Activated effector memory CD4-positive, alpha-beta T cell treated with anti-CD3 and anti-CD28 coated beads, Interleukin-2, amount 50 U/mL, for 16 hours (primary cell): ENCODE measurements at places on chromosomes 16 and 17.

DNA sequence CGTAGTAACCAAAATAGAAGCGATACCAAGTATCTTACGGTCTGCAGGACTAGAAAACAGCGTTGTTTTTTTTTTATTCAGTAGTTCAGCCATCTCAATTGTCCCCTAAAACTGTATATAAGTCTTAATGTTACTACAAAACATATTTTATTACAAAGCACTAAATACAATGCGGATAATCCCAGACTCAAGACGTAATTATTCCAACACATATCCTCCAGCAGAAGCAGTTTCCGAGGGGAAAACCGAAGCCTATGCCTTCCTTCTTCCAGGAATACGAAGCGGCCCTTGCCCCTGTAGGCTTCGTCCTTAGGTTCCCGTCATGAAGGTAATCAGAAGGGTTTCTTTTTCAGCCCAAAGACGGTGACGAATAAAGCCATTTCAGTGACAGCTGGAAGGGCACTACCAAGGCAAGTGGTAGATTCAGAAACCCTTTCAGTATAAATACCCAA is 2.3 kb downstream of the TMEM107 start:
- DNase-seq: no peak

- no peak for DNase-seq
Observed at GRCh38 chr16:80142281-80142680, 398.5 kb upstream of the DYNLRB2 start.

GRCh38 chr17:63124536-63124935 is 158.5 kb downstream of the TANC2 start:
- no peak for DNase-seq

DNA sequence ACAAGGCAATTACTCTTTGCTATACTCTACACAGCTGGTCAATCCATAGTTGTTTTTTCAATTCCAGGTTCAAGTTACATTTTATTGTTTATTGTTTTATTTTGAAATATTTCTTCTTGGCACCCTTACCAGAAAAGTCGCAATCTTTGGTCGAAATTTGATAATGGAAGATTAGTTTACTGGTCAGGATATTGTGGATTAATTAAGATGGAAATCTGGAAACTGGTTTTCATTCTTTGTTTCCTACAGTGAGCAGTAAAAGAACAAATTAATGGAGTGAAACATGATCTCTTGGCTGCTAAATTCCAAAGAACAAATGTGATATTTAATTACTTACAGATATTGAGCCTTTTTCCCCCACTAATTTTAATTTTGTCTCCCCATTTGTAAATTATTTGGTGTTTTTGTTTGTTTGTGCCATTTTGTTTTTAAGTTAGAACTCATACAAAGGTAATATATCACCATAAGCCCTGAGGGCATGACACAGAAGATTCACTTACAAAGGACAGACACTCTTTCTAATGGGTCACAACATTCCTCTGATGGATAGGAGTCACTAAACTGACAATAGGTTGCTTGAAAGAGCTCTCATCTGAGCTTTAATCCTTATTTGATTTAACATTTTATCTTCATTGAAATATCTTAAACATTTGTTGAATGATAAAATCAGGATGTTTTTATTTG is 700.2 kb downstream of the KCNJ2 start:
- DNase-seq: no peak

DNA sequence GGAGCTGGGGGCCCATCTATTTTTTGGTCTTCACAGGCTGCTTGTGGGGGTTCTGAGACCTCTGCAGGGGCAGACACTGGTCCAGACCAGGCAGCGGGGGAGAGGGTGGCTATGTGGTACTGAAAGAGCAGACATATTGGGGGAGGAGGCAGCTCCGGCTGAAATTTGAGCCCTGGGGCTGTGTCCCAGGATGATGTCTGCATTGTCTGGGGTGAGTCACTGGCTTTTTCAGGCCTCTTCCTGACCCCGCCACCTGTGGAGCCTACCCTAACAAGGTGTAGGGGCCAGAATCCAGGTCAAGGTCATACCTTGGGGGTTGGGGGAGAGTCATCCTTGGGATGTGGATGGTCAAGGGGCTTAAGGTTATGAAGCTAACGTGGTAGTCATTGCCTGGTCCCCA is 2.4 kb downstream of the CORO6 start:
- DNase-seq: no peak

GRCh38 chr17:79104898-79105600 is 30.4 kb downstream of the ENGASE start:
- no peak for DNase-seq
